ENCODE measurements at places on chromosomes 5 and 9.

DNA sequence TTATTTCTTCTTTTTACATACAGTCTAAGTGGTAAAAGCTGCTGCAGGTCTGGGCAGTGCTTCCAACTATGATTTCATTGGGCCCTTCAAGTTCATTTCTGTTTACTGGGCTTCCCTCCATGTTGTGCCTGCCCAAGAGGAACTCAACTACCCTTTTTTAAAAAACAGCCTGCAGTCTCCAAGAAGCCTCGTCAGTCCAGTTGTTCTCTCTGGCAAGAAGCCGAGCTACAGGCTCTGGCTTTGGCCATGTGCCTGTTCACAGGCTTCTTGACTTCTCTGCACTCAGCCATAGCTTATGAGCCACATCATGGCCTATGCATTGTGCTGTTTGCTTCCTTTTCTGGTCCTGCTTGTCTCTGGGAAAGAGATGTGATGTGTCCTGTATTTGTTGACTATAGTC, 119.7 kb upstream of the PJA2 start:
- no peak for DNase-seq

DNA sequence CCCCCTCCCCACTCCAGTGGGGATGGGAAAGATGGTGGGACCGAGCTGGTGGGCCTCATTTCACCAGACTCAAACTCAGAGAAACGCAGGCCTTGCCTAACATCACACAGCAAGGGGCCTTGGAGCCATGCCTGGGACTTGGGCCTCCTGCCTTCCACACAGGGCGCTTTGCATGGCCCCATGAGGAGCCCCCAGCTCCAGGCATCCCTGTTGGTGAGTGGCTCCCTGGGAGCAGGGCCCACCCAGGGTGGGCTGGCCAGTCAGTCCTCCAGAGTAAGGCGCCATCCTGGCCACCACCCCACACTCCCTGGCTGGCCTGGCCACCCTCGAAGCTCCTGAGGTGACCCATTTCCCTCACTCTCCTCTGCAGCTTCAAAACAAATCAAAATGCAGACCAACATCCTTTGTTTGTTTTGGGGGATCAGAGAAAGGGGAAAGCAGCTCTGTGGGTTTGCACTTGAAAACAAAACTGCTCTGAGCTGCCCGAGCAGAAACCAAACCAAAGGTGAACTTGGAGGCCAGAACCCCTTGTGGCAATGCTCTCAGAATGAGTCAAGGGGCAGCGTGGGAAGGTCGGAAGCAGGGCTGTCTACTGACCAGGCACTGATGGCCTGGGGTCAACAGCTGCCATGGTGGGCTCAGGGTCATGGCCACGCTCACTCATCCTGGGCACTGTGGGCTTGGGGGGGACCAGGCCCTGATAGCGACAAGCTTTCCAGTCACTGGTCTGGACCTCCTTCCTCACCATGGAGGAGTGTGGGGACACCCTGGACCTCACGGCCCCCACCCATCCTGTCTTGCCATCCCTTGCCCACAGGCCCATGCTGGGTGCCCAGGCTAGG, 37.0 kb upstream of the VDAC1 start:
- DNase-seq = no peak

GRCh38 chr5:158819095-158819494, 280.6 kb downstream of the EBF1 start:
- DNase-seq = no peak

DNA sequence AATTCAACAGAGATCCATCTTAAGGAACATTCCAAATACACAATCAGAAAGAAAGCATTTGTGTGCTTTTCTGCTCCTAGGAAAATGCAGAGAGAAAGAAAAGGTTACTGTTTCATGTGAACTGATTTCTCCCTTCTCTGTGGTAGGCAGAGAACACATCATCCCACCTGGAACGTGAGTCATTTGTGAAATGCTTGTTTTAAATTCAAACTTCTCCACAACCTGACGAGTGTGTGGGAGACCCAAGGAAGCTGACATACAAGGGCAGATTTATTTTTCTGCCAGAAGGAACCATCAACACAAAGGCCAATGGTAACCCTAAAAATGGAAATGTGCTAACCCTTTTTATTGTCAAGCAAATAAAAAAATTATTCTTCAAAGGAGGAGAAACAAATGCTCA, 156.4 kb downstream of the EFNA5 start:
- DNase-seq = no peak

DNA sequence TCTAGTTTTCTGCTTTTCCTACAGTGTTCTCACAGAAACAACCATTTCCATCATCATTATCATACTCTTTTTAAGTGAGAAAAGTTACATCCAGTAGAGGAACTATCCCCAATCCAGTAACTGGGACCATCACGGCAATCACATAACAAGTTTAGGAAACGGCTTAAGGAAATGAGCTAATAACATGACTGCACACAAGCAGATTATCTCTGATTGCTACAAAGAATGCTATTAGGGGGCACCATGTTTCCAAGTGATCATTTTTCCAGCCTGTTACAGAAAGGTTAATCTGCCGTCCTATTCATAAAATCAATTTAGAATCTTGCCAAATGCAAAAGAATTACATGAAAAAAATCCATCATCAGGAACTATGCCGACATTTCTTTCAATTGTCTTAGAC, 94.6 kb downstream of the EFNA5 start:
- no peak for DNase-seq

DNA sequence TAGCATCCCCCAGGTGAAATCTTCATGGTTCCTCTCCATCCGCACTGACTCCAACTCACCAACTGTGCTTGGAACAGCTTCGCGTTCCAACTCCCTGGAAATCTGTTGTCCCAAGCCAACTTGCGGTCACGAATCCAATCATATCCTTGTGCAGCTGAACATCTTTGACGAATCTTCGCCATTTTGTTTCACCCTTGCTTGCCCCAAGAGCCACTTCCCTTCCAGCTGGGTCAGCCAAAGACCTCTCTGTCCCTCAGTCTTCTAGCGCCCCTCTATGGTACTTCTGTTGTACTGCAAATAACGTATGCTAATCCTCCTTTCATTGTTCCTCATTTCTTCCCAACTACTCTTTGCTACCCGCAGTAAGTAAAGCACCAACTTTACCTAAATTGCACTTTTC, 61.0 kb upstream of the TARS1 start:
- no peak for DNase-seq

- no peak for DNase-seq
Observed at GRCh38 chr5:144368556-144368955, 197.9 kb downstream of the KCTD16 start.

DNA sequence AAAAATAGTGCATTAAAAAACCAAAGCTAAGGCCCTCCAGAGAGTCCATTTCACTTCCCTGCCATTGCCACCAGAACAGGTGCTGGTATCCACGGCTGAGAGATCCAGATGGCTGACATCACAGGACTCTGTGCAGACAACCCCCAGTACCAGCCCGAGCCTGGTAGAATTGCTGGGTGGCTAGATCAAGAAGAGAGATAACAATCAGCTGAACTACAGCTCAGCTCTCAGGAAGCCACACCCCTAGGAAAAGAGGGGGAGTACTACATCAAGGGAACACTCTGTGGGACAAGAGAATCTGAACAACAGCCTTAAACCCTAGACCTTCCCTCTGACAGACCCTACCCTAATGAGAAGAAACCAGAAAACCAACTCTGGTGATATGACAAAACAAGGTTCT, 73.8 kb upstream of the SLIT3 start:
- no peak for DNase-seq

DNA sequence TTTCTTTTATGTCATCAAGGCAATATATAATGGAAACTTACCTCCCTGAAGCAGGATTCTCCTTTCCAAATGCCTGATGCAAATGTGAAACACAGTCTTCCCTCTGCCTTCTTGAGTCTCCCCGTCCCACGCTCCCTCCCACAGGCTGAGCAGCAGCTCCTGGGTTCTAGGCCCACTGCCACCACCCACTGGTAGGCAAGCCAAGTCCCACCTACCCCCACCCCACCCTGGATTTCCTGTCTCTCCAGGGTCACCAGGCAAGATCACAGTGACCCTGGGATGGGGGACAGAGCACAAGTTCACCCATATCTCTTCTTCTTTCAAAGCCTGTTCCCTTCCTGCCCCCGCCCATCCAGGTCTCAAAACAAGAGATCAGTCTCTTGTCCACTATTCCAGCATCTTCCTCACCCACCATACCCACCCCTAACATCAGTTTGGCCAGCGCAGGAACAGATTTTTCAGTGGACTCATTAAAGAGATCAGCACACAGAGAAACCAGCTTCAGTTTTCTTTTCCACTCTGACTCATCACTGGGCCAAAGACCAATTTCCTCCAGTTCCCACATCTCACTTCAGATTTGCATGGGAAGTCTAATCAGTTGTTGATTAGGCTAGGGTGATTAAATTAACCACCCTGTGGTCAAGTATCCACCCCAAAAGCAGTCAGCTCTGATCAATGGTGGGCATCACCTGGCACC, 151.5 kb downstream of the ACTL7B start:
- no peak for DNase-seq

GRCh38 chr5:139742173-139742903, 53.3 kb upstream of the PSD2 start:
- no peak for DNase-seq
